ENCODE measurements at places on chromosomes 4 and X. TPM values are rescaled to one million over a fixed set of nuclear protein-coding genes. Genes with fewer than 3 reads are reported as not detected.

Gene PPP4R3C
- not detected for total RNA-seq

Gene BEX1
- total RNA-seq: not detected

Gene SHISA3
- not detected for total RNA-seq

Gene CT45A1
- not detected for total RNA-seq

Gene XAGE1A
- not detected for total RNA-seq

Measured in esophagus mucosa (tissue), 1 donor.